Peyer's patch (tissue), 4 donors: ENCODE measurements at places on chromosomes 12 and 14. TPM values are rescaled to one million over a fixed set of nuclear protein-coding genes. Genes with fewer than 3 reads are reported as not detected.

CCDC85C gene
- total RNA-seq, result 98.1 TPM

TRIM9 gene
- 0.47 TPM for total RNA-seq

PPM1H gene
- total RNA-seq, result 4.2 TPM

CCDC196 gene
- not detected for total RNA-seq

HCAR3 gene
- not detected for total RNA-seq

ZNF891 gene
- total RNA-seq, result 5.0 TPM
